IPS DF 19.7 (cell line): ENCODE measurements at places on chromosomes 7 and 10.

- no peak for DNase-seq
Measured at GRCh38 chr10:71266918-71267442, 52.1 kb upstream of the SLC29A3 start.

GRCh38 chr7:133293384-133294160, 40.7 kb downstream of the EXOC4 start:
- DNase-seq, result no peak

- DNase-seq, result no peak
Measured at GRCh38 chr10:125886914-125887512, 5.9 kb upstream of the DHX32 start.

GRCh38 chr10:78424723-78425122, 391.1 kb downstream of the RPS24 start:
- no peak for DNase-seq

DNA sequence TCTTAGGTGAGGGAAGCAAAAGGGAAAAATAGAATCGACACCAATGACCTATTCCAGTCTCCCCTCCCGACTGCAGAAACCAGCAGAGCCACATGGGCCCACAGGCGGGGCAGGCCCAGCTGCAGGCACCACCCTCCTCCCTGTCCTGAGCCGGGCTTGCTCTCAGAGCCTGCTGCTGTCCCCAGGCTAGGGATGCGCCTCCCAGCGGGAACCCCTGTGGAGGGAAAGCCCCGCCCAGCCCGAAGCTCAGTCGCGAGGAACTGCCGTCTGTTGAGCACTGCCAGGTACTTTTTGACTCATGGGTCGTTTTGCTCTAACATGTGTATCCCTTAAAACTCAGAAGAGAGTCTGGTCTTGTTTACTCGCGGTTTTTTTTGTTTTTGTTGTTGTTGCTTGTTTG, 124.5 kb upstream of the RET start:
- peak; percentile 57 for DNase-seq

- no peak for DNase-seq
Measured at GRCh38 chr7:133554330-133554729, 301.5 kb downstream of the EXOC4 start.

- DNase-seq, result no peak
Measured at GRCh38 chr7:27064159-27064558, 31.6 kb downstream of the HOXA1 start.

DNA sequence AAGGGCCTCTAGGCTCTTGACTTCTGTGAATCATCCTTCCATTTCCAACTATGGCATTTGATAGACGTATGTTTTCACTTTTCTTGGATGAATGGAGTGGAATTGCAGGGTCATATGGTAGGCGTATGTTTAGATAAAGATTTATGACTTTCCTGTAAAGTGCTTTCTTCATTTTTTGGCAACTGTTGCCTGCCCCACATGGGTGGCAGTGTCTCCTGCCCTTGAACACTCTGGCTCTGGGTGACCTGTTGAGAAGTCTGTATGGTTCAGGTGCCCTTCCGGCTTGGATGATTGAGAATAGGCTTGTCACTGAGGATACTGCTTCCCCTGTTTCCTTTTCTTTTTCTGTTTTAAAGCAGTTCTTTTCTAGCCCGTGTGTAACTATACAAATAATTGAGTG, 23.1 kb downstream of the RET start:
- no peak for DNase-seq

DNA sequence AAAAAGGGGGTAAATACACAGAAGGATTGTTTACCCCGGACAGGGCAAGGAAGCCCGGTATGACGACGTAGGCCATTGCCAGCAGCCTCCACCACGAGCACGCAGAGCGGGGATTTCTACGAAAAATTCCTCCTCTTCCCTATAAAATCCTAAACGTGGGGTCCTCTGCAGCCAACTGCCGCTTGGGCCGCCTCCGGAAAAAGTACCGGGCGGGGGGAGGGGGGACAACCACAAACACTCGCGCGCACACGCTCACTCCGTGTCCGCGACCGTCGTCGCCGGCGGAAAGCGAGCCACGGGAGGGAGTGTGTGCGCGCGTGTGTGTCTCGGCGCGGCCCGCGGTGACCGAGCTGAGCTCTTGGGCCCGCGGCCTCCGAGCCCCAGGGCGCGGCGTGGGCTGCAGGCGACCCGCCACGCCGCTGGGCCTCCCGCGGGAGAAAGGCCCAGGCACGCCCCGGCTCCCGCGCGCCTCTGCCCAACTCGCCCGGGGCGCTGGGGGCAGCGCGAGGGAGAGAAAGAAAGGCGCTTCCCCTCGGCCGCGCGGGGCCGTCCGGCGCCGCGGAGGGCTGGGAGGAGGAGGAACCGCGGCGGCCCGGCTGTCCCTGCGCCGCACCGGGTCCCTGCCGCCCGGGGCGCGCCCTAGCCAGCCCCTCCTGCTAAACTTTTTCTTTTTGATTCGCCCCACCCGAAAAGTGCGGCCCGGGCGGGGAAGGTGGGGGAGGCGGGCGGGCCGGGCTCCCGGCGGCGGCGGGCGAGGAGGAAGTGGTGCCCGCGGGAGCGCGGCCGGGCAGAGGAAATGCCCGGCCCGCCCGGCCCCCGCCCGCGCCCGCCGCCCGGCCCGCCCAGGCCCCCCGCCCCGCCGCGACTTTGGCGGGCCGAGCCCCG, 1.5 kb downstream of the CTBP2 start:
- DNase-seq, result no peak

DNA sequence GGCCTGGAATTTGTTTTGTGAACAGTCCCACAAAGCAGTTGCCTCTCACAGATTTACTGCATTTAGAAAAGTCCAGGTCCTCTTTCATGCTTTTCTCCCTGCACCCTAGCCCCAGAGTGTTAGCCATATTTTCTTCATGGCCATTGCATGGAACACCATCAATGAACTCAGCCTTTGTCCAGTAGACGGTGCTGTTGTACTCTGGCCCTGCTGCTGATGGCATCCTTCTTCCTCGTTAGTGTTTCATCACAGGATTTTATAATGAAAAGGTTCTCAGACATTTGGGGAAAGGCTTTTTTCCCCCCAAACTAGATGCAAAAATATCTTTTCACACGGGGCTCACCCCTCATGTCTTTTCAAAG, 93.0 kb upstream of the SLC25A13 start:
- no peak for DNase-seq

GRCh38 chr10:43354330-43354635, 17.2 kb upstream of the FXYD4 start:
- no peak for DNase-seq

DNA sequence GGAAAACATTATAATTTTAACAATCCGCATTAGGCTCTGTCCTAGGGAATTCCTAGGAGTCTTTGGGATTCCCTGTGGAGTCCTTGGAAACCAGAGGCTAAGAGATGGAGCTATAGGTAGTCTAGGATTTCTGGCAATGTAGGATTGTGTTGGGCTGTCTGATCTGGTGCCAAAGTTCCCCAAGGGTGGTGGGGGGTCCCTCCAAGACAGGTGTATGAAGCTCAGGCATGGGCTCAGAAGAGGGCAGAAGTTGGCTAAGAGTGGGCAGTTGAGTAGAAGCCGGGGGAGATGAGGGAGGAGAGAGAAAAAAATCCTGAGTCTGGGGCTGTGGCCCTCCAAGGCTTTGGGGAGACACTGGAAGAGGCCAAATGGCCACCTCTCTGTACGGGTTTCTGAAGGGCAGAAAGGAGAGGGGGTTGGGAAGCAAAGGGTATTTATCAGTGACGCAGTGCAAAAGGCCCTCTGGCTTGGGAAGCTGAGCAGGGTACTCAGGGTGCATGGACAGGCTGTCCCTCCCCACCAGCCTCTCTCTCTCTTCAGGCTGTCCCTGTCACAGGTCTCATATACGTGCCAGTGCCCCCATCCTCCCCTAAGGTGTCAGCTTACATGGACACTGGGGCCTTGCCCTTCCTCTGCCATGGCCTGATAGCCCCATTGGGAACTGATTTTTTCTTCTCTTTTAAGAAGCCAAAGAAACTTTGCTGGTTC, 929 bp downstream of the HOXA6 start:
- no peak for DNase-seq

GRCh38 chr10:29734962-29735627, 100.3 kb upstream of the SVIL start:
- no peak for DNase-seq
